ENCODE measurements at places on chromosomes 12 and 14.

DNA sequence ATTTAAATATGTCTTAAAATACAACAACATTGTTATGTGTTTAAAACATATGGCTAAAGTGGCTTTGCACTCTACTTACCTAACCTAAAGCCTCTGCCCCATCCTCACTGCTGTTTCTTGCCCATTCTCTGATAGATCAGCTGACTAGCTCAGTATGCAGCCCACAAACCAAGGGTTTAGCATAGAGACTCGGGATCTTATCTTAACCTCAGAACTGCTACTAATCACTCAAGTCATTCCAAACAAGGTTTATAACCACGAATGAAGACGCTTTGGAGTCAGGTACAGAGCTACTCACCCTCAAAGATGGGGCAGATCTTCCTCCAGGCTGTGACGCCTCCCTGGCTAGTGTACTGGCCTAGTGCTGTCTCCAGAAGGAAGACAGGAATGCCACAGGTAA, 19.3 kb downstream of the SLC6A13 start:
- no peak for DNase-seq

DNA sequence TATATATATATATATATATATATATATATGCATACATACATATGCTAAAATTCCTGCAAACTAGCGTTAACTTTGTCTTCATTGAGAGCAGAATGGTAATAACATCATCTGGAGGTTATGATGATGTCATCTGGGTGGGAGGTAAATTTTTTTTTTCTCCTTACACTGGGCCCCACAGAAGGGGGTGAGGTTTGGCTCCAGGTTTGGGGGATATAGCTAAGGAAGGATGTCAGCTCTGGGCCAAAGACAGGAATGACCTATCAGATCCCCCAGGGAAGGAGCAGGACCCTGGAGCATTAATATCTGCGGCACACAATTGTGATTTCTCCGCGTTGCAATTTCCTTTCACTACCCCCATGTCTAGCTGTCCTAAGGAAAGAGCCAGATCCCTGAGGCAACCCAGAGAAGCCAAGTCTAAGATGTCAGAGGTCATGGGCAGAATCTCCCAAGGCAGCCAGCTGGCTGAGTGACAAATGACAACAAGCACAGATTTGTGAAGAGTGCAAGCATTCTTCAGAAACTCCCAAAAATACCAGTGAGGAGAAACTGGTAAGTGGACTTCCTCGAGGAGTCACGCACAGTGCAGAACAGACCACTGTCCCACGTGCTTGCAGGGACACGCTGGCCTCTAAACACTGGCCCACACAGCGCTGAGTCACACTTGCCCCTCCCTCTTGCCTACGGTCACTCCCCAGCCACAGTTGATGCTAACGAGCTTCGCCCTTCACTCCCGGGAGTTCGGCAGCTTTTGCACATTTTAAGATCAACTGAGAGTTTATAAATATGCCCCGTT, 9.9 kb downstream of the UBC start:
- DNase-seq = peak; percentile 96

DNA sequence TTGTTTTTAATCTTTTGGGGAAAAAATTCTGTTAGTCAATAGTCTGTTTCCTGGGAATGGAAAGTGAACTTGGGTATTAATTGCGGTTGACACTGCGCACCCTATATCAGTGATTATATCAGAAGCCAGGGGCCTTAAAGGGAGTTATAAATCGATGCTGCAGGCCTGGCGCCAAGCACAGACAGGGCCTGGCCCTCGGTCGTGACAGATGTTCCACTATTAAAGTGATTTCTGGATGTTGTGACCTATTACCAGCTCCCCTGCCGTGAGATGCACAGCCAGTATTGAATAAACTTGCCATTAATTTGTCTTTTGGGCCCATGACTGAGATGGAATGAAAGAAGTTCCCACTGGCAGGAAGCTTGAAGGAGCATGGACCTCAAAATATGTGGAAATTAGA, 45.1 kb upstream of the KITLG start:
- DNase-seq = no peak

DNA sequence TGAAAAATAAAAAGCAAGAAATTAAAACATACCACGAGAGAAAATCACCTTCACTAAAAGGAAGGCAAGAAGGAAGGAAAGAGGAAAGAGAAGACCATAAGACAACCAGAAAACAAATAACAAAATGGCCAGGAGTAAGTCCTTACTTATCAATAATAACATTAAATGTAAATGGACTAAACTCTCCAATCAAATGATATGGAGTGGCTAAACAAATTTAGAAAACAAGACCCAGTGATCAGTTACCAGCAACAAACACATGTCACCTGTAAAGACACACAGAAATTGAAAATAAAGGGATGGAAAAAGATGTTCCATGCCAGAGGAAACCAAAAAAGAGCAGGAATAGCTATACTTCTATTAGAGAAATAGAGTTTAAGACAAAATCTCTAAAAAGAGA, 85.0 kb upstream of the SLC38A4 start:
- no peak for DNase-seq

DNA sequence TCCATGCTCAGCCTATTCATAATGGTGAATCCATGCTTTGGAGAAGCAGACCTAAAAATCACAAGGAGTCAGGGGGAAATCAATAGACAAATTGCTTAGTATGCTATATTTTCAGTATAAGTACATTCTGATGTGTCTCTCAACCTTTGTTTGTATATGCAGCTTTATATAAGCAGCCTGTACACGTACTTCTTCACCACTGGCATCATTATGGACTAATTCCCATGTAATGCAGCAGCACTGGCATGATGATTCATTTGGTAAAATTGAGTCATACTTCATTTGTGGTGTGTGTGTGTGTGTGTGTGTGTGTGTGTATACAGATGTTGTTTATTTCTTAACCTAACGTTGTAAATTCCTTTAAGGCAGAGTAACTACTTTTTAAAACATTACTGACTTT, 10.9 kb downstream of the DCP1B start:
- peak; percentile 94 for DNase-seq

DNA sequence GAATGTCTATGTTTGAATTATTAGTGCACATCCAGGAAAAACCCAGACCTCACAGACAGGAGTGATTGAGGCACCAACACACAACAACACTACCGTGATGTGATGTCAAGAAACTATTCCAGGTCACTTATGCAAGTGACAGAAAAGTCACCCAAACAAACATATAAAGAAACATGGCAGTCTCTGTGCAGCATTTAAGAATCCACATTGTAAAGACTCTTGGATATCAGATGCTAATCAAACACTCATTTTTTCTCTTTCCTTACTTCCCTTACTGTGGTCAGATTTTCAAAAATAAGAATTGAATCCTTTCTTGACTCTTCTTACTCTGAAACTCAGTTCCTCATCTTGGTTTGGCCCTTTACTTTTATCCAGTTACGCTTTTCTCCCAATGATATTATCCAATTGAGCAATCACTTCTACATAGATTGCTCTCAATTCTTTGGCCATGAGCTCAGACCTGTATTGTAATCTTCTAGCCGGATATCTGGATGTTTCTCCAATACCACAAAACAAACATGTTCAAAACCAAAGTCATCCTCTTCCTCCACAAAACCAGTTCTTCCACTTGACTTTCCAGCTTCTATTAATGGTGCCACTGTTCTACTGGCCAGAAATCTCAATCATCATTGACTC, 115.4 kb downstream of the DUSP6 start:
- DNase-seq = no peak

DNA sequence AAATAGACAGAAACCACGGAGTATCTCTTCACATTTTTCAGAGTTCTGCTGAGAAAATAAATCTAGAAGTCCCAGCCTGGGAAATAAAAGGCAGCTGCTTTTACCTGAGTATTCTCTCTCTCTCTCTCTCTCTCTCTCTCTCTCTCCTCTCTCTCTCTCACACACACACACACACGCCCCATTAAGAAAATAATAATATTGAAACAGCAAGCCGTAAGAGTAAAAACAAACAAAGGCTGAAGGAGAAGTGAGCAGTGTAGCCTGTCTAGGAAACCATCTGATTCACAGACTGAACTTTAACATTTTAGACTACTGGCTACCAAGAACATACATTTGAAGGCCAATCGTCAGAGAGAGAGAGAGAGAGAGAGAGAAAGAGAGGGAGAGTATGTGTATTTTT, 8.4 kb downstream of the PTHLH start:
- no peak for DNase-seq

- no peak for DNase-seq
These were observed 91.1 kb upstream of the ARID2 start for GRCh38 chr12:45638386-45638785.

GRCh38 chr14:73833530-73834260, 17.9 kb upstream of the PTGR2 start:
- peak; percentile 45 for DNase-seq

GRCh38 chr12:21894792-21895595, 46.2 kb downstream of the ABCC9 start:
- peak; percentile 6 for DNase-seq

DNA sequence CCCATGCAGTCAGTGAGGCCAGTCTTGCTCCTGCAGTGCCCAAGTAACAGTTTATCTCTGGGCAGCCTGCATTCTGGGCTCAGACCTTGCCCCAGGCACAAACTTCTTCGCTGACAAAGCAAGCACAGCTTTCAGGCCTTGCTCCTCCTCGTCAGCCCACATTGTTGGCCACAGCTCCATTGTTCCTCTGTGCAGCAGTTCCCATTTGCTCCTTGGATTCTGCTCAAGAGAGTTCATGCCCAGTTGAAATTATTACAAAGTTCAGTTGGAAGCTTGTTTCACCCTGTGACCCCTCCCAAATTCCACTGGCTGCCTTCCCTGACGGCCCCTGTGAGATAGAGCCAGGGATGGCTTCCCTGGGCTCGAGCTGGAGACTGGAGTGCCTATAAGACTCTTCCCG, 163.4 kb upstream of the DDHD1 start:
- DNase-seq = no peak

DNA sequence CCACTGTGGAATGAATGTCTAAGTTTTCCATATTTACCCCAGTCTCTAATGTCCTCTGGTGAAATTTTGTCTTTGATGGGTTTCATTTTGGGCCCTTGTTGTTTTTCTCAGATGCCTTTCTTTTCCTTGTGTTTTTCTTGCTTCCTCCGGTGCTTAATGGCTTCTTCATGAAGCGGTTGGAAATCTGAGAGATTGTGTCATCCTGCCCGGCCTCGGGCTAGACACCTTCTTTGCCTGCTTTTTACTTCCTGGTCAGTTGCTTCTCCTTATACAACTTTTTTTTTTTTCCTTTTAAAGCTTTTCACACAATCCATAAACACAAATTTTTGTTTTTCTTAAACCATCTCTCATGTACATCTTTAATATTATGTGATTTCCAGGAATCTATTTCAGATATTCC, 7.1 kb downstream of the ETV6 start:
- DNase-seq = no peak

DNA sequence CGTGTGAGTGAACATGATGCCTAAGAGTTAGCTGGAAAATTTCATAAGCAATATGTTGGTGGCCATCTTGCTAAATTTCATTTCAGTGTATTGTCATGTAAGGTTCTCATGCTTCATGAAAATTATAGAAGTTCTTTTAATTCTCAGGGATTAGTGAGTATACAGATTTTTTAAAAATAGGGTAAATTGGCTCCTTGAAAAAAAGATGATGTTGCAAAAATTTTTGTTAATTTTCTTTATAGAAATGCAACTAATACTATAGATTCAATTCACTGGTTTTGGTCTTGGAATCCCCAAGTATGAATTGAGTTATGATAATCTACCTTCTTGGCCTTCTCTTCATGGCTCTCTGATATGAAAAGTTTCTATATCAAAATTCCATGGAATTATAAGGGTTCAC, 75.4 kb downstream of the NTN4 start:
- no peak for DNase-seq

DNA sequence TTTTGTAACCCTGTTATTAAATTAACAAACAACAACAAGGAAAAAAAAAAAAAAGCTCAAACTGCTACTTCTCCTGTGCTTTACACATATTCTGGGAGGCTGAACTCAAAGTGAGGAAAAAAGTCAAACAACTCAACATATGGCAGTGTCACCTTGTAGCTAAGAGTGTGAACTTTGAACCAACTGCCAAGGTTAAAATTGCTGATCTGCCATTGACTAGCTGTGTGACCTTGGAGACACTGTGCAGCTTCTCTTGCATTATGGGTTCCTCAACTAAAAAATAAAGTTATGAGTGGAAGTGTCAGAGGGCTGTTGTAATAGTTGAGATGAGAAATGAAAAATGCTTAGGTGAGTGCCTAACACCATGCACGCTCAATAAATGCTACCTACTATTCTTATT, 34.2 kb downstream of the STXBP6 start:
- no peak for DNase-seq

DNA sequence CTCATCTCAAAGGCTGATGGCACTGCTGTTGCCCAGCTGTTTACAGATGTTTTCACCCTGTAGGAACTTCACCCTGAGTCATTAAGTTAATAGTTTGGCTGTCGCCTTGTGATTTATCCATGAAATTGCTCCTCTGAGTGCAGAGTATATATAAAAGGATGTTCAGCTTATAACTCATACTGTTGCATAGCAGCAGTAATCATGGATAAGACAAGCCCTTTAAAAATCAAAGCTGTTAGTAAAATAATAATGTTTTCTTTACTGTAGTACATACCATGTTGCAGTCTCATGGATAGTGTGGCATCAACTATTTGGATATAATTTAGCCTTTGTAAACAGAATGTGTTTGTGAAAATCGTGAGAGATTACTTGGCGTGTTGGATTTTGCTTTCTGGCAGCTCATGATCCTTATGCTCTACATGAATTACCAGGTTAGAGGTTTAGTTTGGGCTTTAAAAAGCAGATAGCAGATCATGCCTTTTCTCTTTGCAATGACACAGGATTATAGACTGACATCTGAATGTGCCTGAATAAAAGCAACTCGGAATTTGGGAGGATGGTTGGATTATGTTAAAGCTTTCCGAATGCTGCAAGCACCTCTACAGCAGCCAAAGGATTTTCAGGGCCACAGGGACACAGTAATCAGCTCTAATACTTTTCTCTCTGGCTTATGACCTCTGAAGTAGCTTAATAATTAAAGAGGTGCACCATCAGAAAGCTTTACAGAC, 279.7 kb upstream of the ATP2B1 start:
- peak; percentile 67 for DNase-seq

- DNase-seq = no peak
These were observed 100.3 kb upstream of the NOS1 start for GRCh38 chr12:117461732-117462131.

GRCh38 chr12:27331291-27331926, 1.2 kb upstream of the BMAL2 start:
- peak; percentile 91 for DNase-seq

GRCh38 chr12:22408610-22409376, 74.3 kb upstream of the ST8SIA1 start:
- DNase-seq = no peak

- DNase-seq = no peak
These were observed 381.1 kb downstream of the FLRT2 start for GRCh38 chr14:85911044-85911443.

DNA sequence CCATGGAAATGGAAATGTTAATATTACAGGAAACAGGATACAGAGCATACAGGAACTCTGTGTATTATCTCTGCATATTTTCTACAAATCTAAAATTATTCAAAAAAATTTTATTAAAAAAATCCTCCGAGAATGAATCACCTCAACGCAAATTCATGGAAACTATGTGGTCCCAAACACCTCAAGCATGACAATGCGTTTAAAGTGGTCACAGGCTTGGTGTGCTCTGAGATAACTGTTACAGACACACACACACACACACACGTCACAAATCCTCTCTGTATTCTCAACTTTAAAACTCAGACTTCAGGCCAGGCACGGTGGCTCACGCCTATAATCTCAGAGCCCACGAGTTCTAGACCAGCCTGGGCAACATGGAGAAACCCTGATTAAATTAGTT, 45.3 kb upstream of the MTERF2 start:
- DNase-seq = no peak

Measured in fibroblast of villous mesenchyme (primary cell).